ENCODE measurements at places on chromosomes 16 and 17.

DNA sequence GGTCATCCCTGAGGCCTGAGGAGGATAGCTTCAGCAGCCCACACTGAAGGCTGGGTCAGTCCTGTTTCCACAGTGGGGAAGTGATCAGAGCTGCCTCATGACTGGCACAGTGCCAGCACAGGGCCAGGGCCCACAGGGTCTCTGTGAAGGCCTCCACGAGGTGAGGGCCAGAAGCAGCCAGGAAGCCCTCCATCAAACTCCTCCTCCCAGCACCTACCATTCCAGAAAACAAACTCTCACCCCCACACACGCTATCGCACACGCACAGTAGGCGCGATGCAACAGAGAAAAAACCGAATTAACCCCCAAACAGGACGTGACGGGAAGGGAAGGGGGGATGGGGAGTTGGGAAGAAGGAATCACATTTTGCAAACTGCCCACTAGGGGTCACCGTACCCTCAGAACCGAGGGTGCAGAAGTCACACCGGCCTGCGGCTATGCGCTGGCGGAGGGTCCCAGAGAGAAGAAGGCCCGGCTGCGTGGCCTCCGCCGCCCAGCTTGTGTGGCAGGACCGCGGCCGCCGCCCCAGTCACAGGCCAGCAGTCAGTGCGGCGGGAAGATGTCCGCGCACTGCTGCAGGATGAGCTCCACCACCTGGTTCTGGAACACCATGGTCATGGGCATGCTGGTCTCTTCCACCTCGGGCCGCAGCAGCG lies 37.6 kb downstream of the ARHGAP27 start:
- DNase-seq = no peak

- DNase-seq = no peak
These were observed 23.5 kb downstream of the SPECC1 start for GRCh38 chr17:20032636-20033035.

DNA sequence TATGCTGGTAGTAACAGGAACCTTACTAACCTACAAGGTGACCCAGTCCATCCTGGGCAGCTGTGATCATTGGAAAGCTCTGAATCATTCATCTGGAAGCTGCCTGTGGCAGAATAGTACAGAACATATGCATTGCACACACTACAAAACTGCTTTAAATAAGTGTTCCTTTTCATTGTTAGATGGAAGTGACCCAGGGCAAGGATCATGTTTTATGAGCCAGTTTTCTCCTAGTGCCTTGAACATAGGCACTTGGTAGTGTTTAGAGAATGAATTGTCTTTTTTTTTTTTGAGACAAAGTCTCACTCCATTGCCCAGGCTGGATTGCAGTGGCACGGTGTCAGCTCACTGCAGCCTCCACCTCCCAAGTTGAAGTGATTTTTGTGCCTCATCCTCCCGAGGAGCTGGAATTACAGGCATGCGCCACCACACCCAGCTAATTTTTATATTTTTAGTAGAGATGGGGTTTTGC lies 55.4 kb downstream of the TENT4B start:
- DNase-seq = no peak

- no peak for DNase-seq
These were observed 6.0 kb downstream of the HELZ start for GRCh38 chr17:67238991-67239390.

DNA sequence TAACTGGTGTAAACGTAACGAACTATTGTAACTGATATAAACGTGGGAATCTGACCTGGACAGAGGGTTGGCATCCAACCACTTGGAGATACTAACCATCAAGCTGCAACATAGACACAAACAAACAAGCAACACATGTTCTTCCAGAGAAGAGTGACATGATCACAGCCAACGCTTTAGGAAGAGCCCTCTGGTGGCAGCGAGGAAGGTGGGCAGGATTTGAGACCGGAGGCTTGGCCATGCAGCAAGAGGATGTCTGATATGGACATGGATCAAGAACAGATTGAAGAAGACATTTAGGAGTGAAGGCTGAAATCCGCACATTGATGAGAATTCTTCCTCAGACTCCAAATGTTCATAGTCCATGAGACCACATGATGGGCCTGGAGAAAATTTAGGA lies 40.3 kb upstream of the TNRC6A start:
- DNase-seq = no peak

DNA sequence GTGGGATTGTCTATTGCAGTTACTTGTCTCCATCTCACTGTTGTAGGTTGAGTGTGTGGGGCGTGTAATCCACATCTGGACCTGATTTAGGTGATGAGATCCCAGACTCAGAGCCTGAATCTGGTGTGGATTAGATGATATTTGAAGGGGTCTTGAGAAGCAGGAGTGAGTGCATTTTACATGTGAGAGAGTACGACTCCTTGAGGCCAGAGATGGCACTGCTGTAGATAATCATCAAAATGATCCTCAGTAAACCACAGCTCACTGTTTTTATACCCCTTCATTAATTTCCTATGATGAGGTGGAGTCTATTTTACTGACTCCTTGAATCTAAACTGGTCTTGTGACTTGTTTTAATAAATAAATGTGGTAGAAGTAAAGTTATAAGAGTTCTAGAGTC lies 732.5 kb downstream of the KCNJ2 start:
- no peak for DNase-seq

DNA sequence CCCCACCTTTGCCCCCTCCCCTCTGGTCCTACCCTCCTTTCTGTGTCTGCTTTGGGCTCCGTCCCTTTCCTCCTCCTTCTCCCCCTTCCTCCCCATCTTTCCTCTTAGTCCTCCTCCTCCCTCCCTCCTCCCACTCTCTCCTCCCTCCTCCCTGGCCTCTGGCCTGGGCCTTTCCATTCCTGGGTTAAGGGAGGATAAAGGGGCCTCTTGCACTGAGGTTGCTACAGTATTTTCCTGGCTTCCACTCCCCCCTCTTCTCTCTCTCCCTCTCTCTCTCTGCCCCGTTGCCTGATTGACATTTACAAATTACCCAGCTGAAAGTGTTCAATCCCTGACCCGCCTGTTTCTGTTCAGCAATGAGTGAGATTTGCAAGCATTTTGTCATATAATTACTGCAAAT lies 44.0 kb downstream of the MRM1 start:
- DNase-seq = no peak

DNA sequence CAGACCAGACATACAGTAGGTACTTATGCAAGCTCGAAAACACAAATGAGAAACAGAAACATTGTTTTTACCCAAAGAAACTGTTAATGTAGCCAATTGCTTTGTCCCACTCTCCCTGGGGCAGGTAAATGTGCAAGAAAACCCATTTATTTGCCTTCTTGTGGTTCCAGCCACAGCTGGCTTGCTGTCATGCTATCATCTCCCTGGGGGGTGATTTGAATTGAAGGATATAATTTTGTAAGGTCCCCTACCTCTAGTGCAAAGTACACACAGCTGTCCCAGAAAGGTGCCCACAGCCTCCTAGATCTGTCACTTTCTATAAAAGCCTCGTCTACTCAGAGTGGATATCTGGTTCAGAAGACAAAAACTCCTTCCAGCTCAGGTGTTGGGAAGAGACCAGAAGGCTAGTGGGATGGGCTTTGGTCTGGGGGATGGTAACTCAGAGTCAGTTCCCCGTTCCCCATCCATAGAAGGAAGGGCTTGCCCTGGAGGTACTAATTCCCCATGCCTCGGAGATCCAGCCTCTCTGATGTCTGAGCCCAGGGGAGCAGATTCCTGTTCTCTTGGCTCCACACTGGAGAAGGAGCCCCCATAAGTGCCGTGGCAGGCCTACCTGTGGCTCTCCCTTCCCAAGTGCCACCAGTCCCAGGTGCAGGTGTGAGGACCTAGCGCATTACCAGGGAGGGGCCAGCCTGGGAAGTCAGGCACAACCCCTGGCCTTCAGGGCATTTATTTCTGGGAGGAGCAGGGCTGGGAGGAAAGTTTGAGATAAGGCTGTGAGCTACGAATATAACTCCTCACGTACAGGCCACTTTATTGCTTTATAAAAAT lies 2.4 kb upstream of the PRR15L start:
- peak; percentile 55 for DNase-seq

DNA sequence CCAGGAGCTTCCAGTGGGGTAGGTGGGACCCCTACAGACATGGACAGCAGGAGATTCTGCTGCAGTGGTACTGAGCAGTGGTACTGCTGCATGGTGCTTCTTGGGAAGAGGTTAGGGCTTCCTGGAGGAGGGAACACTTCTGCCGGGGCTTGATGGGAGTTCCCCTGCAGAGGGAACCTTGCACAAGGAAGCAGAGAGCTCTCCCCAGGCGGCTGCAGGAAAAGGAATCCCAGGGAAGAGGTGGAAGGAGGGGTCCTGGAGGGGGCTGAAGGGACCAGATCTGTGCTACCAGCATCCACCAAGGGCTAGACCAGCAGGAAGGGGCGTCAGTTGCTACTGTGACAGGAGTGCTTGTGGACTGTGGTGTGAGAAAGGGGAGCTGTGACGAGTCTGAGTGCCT lies 10.6 kb downstream of the RIPOR1 start:
- DNase-seq = no peak

GRCh38 chr17:11204991-11205390 lies 36.0 kb upstream of the SHISA6 start:
- no peak for DNase-seq

DNA sequence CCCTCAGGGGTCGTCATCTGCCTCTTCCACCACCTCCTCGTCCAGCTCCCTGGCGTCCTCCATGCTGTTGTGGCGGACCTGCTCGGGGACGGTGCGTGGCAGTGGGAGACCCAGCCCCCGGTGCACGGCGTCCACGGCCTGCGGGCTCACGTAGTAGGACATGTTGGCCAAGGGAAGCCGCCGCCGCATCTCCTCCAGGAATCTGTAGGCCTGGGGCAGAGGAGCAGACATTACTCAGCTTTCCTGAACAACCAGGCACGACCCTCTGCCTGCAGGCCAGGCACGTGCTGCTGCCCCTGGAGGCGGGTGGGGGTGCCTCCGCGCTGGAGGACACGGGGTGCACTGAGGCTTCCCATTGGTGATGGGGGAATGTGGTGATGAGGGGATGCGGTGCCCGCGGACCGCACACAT lies 17.8 kb downstream of the TELO2 start:
- no peak for DNase-seq

DNA sequence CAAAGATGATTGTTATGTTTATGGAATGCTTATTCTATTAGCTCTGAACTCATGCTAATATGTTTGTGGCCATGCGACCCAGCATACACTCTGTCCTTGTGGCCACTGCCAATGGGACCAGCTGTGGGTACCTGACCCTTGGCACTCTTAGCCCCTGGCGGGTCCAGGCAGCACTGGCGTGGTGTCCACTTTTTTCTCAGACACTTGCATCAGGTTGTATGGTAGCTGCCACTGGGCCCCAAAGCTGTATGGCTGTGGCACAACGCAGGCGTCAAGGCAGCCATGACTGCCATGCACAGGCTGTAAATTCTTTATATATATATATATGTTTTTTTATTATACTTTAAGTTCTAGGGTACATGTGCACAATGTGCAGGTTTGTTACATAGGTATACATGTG lies 12.2 kb upstream of the WNT9B start:
- no peak for DNase-seq

- no peak for DNase-seq
These were observed 47.1 kb downstream of the VAC14 start for GRCh38 chr16:70753694-70754325.

DNA sequence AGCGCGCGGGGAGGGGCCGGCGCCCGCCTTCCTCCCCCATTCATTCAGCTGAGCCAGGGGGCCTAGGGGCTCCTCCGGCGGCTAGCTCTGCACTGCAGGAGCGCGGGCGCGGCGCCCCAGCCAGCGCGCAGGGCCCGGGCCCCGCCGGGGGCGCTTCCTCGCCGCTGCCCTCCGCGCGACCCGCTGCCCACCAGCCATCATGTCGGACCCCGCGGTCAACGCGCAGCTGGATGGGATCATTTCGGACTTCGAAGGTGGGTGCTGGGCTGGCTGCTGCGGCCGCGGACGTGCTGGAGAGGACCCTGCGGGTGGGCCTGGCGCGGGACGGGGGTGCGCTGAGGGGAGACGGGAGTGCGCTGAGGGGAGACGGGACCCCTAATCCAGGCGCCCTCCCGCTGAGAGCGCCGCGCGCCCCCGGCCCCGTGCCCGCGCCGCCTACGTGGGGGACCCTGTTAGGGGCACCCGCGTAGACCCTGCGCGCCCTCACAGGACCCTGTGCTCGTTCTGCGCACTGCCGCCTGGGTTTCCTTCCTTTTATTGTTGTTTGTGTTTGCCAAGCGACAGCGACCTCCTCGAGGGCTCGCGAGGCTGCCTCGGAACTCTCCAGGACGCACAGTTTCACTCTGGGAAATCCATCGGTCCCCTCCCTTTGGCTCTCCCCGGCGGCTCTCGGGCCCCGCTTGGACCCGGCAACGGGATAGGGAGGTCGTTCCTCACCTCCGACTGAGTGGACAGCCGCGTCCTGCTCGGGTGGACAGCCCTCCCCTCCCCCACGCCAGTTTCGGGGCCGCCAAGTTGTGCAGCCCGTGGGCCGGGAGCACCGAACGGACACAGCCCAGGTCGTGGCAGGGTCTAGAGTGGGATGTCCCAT lies 232.8 kb downstream of the SEC14L1 start:
- no peak for DNase-seq

- DNase-seq = no peak
These were observed 14.2 kb upstream of the CRK start for GRCh38 chr17:1470071-1470754.

GRCh38 chr16:68434624-68435210 lies 13.6 kb downstream of the SMPD3 start:
- no peak for DNase-seq

DNA sequence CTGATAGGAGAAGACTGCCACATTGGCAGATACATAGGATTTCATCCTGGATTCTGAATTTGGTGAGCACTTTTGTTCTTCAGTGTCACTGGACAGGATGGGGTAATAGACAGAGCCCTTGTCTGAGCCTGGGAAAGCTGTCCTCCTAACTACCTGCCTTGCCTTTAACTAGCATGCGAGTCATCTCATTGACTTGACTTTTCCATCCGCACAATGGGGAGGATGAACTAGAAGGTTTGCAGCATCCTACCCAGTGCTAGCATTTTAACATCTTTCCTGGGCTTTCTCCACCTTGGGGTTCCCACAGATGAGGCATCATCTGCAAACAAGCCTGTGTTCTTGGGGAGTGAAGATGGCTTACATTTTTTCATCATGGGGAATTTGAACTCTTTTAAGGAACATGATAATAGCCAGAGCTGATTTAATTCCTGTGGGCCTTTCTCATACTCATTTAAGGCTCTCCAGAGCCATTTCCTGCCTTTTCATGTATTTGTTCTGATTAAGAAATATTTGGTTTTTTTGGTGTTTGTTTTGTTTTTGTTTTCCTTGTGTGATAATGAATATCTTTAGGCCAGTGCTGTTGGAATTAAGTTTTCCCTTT lies 139.5 kb downstream of the MSI2 start:
- DNase-seq = no peak

DNA sequence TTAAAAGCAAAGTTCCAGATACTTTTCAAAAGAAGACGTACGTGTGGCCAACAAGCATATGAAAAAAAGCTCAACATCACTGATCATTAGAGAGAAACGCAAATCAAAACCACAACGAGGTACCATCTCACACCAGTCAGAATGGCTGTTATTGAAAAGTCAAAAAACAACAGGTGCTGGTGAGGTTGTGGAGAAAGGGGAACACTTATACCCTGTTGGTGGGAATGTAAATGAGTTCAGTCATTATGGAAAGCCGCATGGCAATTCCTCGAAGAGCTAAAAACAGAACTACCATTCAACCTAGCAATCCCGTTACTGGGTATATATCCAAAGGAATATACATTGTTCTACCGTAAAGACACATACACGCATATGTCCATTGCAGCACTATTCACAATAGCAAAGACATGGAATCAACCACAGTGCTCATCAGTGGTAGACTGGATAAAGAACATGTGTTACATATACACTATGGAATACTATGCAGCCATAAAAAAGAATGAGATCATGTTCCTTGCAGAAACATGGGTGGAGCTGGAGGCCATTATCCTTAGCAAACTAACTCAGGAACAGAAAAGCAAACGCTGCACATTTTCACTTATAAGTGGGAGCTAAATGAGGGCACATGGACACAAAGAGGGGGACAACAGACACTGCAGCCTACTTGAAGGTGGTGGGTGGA lies 31.1 kb upstream of the DNAH17 start:
- DNase-seq = no peak

Data from NCI-H2107 (cell line).